NCI-H2107 (cell line): ENCODE measurements at places on chromosomes 16 and 17.

DNA sequence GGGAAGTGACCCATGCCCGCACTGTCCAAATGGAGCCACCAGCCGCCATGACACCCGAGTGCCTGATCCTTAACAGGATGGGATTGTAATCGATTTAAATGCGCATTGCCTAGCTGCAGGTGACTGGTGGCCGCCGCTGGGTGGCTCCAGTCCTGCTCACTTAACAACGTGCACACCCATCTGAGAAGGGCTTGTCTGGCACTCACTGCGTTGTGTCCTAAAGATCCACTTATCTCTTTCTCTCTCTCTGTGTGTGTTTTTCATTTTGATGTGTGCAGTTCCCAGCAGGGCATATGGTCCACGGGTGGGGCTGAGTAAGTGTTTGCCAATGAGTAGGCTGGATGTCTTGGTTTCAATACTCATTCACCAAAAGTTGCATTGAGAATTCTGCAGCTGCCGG is 80.6 kb downstream of the IRF8 start:
- no peak for DNase-seq

DNA sequence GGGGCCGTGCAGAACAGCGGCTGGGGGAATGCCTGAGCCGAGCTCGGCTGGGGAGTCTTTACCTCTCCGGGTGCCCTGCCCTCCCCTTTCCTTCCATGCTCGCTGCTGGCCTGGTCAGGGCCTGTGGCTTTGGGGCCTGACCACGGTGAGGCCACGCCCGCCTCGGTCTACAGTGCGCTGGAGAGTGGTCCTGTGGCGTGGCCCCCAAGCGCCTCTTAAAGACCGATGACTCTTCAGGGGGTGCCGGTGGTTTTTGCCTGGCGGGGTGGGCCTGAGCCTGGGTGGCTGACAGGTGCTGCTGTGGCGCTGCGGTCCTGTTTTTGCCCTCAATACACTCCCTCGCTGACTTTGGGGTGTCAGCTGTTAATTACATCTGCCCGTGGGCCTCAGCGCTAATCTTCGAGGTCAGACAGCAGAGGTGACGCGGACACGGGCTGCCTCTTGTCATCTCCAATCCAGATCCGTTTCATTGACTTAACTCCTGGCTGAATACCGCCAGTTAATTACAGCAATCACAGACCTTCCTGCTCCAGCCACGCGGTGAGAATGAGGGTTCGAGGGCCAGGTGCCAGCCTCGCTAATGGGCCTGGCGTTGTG is 29.7 kb downstream of the GSE1 start:
- DNase-seq, result peak; percentile 68

- no peak for DNase-seq
Measured at GRCh38 chr16:87854907-87855683, 14.2 kb downstream of the SLC7A5 start.

DNA sequence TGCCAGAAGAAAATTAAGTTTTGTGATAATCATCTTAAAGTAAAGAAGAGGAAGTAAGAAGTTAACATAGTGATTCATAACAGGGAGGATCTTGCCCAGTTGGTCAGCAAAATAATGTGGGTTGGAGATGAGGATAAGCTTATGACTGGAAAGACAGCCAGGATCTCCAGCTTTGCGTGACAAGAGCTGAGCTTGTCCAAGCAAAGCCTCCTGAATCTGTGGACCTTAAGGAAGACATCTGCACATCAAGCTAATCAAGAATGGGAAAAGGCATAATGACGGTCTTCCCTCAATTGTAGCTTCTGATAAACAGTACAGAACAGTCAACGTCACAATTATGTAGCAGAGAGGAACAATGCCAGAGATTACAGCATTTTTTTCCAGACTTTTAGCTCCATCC is 744.7 kb upstream of the GOT2 start:
- no peak for DNase-seq

DNA sequence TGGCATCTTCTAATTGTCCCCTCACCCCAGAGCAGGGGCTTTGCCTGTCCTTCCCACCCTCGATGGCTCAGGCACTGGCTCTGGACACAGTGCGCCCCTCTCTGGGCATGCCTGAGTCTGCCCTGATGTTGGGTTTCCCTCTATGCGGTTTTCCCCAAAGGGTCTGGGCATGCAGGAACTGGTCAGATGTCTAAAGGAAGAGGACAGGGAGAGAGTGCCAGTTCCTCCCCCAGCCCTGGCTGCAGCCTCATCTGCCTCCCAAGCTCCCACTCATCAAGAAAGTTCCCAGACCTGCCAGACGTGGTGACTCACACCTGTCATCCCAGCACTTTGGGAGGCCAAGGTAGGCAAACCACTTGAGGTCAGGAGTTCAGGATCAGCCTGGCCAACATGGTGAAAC is 41.3 kb upstream of the PABPN1L start:
- no peak for DNase-seq

GRCh38 chr17:77948690-77949114 is 9.8 kb upstream of the TNRC6C start:
- DNase-seq, result no peak

DNA sequence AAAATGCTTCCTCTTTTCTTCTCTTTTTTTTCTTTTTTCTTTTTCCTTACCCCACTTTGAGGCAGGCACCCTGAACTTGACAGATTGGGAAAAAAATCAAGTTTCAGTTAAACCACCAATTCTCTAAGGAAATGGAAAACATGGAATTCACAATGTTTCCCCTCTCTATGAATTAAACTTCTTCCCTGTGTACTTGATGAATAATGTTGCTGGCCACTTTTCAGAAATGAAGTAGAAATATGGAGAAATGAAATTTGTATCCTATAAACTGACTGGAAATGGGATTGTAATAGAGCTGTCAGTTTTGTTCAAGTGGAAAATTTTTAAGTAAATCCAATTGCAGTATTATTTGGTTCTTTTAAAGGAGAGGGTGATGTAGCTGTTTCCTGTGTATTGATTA is 129.8 kb downstream of the CLEC16A start:
- DNase-seq, result no peak

- no peak for DNase-seq
Measured at GRCh38 chr17:73307130-73307529, 4.7 kb downstream of the CDC42EP4 start.

- no peak for DNase-seq
Measured at GRCh38 chr16:70749681-70750601, 51.0 kb downstream of the VAC14 start.

DNA sequence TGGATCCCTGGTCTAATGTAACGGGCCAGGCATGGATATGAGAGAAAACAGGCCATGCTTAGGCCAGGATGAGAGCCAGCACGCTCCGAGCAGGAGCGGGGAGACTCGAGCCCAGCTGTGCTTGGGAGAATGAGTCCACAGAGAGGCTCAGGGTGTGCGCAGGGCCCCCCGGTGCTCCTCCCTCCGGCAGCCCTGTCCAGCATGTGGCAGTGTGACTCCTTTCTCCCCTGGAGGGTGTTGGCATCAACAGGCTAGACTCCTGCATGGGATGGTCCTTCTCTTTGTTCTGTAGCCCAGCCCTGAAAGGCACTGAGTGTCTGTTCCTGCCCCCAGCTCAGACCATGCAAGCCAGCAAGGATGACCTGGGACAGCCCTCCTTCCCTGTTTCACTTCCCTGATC is 23.4 kb downstream of the PGS1 start:
- no peak for DNase-seq

DNA sequence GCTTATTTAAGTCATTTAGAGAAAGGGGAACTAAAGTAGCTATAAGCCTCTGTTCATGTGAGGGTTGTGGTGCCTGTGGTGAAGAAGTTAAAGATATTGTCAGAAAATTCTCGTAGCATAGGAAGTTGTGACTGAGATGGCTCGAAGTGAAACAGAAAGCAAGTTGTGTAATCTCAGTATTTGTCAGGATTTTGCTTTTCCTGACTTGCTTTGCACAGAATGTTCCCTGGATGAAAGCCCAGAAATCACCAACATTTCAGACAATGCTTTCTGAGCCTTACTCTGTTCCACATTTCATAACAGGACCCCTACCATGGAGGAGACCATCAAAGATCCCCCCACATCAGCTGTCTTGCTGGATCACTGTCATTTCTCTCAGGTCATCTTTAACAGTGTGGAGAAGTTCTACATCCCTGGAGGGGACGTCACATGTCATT is 10.6 kb downstream of the CALCOCO2 start:
- no peak for DNase-seq
